ENCODE measurements at places on chromosomes 4 and X.

DNA sequence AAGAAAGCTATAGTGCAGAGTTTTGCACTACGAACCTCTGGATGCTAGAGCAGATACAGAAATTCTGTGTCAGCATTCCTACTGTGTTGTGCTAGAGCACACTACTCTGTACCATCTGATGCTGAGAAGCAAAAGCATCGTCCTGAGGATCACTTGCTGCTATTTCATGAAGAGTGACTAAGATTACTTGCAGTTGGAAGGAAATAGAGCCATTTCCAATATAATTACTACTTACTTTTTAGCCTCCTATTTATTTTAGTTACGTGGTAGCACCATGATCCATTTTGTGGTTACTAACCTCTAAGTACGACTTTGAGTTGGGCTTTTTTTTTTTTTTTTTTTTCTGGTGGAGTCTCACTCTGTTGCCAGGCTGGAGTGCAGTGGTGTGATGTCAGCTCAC, 226.7 kb downstream of the PALLD start:
- DNase-seq: no peak

GRCh38 chr4:147052361-147052760, 106.7 kb upstream of the TTC29 start:
- no peak for DNase-seq

DNA sequence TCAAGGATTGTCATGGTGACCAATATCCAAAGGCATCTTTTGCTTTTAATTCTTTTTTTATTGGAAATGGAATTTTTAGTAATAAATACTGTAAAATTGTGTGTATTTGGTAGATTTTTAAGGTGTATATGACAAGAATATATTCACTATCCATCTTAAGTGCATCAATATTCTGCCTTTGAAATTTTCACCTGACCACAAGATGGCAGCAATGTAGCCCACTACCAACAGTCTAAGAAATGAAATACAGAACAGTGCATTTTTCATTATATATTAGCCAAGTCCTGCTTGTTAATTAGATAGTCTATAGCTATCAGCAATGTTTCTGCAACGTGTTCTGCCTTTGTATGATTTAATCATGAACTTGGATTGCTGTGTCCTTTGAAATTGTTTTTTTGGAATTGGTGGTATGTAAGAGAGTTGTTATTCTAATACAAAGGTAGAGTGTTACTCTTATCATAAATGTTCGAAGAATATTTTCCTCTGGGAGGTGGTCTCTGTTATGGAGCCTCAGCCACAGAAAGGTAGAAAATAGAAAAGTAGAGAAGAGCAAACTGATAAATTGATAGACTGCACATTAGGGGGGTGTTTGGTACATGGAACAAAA, 38.2 kb downstream of the HPGDS start:
- no peak for DNase-seq

DNA sequence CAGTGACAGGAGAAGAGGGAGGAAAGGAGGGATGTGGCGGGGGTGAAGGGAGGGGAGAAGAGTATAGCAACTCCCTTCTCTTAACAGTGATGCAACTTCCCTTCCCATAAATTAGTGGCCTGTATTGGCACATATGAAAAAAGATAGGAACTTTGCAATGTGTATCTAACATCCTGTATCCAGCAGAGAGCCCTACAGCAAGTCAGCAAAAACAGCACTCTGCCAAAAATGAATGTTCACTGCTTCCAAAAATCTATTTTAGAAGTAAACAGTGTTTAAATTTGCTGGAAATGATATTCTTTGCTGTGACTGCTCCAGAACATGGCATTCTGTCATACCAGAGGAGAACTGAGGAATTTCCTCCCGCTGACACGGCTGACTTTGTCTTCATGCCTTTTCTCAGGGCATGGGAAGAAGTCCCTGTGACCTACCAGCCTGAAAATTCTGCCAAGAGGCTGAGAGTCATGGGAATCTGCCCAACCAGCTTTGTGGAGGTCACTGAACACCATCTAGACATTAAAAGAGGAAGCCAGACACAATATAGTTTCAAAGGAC, 343.4 kb upstream of the RASGEF1B start:
- no peak for DNase-seq

- no peak for DNase-seq
These were observed 57.6 kb downstream of the PROM1 start for GRCh38 chr4:16026160-16026761.

DNA sequence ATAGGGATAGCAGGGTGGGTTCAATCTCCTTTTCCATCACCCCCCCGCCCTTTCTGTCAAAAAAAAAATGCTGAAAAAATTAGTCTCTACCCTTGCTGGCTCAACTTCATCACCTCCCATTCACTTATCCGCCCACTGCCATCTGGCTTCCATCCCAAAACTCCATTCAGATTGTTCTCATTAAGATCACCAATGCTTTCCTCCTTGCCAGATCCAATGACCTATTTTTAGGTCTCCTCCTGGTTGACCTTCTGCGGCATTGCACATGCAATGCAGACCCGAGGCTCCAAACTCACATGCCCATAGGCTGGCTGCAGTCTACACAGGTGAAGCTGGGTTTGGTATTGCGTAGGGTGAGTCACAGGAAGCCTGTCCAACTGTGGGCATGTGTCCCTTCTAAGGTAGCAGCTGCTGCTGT, 21.1 kb upstream of the STIM2 start:
- DNase-seq: no peak

GRCh38 chr4:7857238-7857701, 82.4 kb downstream of the AFAP1 start:
- DNase-seq: no peak

- DNase-seq: no peak
These were observed 40.2 kb upstream of the ZNF81 start for GRCh38 chrX:47796433-47796906.

DNA sequence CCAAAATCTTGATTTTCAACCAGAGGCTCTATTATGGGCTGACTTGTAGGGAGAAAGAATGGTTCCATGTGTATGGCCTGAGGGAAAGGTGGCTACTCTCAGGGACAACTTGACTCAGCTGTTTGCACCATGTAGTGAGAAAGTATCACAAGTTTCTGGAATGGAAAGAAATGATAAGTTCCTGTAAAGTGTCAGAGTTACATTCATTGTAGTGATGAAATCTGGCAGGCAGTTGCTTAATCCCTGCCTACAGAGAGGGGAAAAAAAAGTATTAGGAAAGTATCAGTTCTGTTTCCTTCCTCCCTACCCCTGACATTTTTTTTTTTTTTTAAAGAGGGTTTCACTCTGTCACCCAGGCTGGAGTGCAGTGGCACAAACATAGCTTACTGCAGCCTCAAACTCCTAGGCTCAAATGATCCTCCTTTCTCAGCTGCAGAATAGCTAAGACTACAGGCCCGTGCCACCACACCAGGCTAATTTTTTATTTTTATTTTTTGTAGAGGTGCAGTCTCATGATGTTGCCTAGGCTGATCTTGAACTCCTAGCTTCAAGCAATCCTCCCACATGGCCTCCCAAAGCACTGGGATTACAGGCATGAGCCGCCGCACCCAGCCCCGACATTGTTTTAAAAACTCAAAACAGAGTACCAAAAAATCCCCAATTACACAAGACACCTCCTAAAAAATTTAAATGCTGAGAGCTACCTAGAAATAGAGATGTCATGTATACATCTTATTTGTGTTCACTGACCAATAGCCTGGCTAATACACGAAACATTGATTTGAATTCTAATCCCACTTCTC, 4.8 kb upstream of the FBXL5 start:
- DNase-seq: no peak

GRCh38 chr4:13892739-13893105, 265.2 kb upstream of the BOD1L1 start:
- no peak for DNase-seq

DNA sequence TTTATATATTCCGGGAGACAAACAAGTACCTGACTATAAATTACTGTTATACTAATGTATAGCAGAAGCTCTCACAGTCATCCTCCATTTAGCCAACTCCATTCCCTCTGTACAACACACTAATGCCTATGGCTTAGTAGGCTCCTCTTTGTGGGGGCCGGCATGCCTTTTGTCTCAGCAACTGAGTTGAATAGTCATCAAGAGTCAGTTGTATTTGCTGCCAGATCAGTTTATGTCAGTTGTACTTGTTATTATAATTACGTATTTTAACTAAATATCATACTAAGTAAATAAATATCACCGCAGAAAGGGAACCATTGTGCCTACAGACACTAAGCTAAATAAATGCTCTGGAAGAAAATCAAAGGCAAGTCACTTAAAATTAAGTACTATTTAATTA, 9.9 kb downstream of the PRMT9 start:
- no peak for DNase-seq

DNA sequence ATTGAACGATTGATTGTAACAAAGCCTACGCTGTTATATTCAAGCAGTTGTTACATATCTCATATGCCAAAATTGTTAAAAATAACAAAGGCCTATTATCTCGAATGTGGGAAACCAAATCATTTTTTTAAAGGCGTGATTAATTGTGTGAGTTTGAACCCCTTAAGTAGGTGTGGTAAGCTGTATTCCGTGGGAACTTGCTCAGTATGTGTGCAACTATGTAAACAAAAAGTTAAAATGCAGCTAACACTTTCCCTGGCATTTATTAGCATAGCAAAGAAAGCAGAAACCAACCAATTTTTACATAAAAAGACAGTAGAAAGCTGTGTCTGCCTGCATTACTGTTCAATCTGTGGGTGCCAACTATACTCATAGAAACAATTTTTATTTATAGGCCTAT, 166.0 kb upstream of the HAND2 start:
- DNase-seq: no peak

GRCh38 chr4:100254237-100254636, 64.0 kb upstream of the DDIT4L start:
- no peak for DNase-seq

DNA sequence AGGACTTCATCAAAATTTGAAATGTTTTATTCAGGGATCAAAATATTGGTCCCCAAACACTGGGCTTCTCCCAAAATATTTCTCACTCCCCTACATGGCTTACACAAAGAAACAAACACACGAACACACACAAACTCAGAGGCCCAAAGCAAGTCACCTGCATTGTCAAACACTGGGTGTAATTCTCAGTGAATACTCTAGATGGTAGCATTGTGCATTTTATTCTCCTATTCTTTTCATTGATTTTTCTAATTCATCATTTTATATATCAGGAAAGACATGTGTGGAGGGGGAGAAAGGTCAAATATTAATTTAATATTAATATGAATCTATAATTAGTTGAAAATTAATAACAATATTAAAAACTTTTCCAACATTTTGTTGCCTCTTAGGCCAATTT, 72.3 kb upstream of the TNMD start:
- no peak for DNase-seq

DNA sequence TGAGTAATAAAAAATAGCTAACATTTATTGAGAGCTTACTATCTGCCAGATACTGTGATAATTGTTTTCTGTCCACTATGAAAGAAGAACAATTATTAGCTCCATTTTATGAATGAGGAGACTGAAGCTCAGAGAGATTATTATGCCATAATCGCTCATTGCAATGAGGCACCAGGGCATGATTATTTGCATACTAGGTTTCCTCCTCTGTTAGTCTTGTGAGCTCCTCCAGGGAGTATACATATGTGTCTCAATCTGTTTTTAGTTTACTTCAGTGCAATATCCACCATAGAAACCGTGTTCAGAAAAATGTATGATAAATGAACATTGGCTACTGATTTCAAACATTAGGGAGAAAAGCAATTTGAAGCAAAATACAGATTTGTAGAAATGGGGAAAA, 139.4 kb upstream of the OTUD4 start:
- DNase-seq: no peak

- no peak for DNase-seq
These were observed 22.6 kb downstream of the SLC25A4 start for GRCh38 chr4:185165605-185166063.

DNA sequence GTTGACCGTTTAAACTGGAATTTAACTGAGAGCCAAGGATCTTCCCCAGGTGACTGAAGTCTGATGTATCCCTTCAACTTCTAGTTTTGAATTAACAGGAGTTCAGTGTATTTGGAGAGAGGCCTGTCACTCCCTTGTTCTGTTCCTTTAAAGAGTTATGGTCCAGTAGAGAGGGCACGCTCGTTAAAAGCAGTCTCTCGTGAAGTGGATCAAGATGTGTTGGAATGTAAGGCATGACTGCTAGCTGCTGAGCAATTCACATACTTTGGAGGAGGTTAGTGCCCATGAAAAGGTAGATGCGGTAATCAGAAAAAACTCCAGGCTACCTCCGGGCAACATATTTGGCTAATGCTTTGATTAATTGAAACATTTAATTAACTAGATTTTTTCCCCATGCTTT, 65.7 kb downstream of the SHROOM2 start:
- no peak for DNase-seq

GRCh38 chrX:49282647-49283011, 13.0 kb downstream of the PPP1R3F start:
- DNase-seq: no peak

- DNase-seq: no peak
These were observed 36.9 kb downstream of the SULT1E1 start for GRCh38 chr4:69823048-69823447.

- no peak for DNase-seq
These were observed 57.5 kb upstream of the SCML1 start for GRCh38 chrX:17679820-17680219.

DNA sequence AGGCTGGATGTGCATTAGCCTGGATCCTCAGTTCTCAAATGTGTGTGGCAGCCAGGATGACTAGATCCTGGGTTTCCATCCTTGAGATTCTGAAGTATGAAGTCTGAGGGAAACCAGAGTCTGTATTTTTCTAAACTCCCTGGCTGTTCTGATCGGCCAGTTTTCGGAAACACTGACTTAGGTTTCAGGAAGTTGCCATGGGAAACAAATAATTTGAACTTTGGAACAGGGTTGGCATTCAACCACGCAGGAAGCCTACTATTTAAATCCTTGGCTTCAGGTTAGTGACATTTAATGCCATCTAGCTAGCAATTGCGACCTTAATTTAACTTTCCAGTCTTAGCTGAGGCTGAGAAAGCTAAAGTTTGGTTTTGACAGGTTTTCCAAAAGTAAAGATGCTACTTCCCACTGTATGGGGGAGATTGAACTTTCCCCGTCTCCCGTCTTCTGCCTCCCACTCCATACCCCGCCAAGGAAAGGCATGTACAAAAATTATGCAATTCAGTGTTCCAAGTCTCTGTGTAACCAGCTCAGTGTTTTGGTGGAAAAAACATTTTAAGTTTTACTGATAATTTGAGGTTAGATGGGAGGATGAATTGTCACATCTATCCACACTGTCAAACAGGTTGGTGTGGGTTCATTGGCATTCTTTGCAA, 67.6 kb downstream of the PDGFRA start:
- DNase-seq: no peak

DNA sequence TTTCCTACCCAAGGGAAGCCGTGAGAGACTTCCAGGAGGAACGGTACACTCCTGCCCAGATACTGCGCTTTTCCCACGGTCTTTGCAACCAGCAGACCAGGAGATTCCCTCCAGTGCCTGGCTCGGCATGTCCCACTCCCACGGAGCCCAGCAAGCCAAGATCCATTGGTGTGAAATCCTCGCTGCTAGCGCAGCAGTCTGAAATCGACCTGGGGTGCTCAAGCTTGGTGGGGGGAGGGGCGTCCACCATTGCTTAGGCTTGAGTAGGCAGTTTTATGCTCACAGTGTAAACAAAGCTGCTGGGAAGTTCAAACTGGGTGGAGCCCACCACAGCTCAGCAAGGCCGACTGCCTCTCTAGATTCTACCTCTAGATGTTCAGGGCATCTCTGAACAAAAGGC, 284.8 kb upstream of the FGF13 start:
- DNase-seq: no peak

Data from NCI-H2081 treated with DMSO at 0.1 percent for 48 hours (cell line).